Activated T-helper 2 cell treated with anti-CD3 and anti-CD28 coated beads, Interferon-gamma antibody, Interleukin-2, Interleukin-4, amounts not matched to agents 10 μg/mL and 5 μg/mL and 100 μg/mL, durations not matched to agents 14 hours and 24 hours and 36 hours (primary cell): ENCODE measurements at places on chromosomes 1 and 21.

- H3K27me3 ChIP-seq: peaks cover 42% of the 10 kb centered on the region
- H3K4me3 ChIP-seq: no peak overlapping the region
- no peak overlapping the region for H3K27ac ChIP-seq
- H3K36me3 ChIP-seq: no peaks in the 10 kb centered on the region
- H3K4me1 ChIP-seq: peaks cover 32% of the 10 kb centered on the region
Observed at GRCh38 chr1:154869351-154870114, 548 bp downstream of the KCNN3 start.

GRCh38 chr1:25958465-25958864, 39.4 kb downstream of the PAFAH2 start:
- H3K4me1 ChIP-seq: peaks cover 5% of the 10 kb centered on the region
- no peak overlapping the region for H3K27ac ChIP-seq
- no peaks in the 10 kb centered on the region for H3K27me3 ChIP-seq
- H3K4me3 ChIP-seq: no peak overlapping the region

DNA sequence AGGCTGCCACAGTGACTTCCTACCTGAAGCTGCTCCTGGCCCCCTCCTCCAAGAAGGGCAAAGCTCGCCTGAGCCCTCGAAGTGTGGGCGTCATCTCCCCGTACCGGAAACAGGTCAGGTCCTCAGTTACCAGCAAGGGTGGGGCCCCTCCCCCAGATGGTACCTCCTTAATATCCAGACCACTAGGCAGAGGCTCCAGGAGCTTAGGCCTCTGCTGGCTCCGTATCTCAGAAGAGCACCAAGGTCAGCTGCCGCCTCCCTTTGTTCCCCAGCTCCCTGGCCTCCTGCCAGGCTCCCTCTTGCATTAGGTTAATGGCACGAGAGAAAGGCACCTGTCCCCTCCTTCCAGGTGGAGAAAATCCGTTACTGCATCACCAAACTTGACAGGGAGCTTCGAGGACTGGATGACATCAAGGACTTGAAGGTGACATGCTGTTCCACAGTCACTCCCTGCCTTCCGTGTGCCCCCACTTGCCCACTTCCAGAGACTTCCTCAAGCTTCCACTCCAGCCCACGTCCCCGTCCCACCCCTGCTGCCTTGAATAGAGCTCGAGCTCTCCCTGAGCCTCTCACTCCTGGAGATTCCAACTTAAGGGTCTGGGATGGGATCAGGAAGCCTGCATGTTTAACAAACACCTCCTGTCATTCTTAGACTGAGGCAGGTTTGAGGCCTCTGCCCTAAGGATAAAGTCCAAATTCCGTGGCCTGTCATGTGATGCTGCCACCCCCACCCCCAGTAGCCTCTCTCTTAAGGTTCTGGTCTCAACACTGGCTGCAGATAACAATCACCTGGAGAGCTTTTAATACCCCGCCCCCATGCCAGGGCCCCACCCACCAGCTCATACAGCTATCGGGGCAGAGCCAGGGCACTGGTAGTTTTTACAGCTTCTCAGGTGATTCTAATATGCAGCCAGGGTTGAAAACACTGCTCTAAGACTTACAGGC, 8.3 kb downstream of the RHOC start:
- peaks cover 58% of the 10 kb centered on the region for H3K36me3 ChIP-seq
- no peak overlapping the region for H3K4me3 ChIP-seq
- H3K27me3 ChIP-seq: no peaks in the 10 kb centered on the region

DNA sequence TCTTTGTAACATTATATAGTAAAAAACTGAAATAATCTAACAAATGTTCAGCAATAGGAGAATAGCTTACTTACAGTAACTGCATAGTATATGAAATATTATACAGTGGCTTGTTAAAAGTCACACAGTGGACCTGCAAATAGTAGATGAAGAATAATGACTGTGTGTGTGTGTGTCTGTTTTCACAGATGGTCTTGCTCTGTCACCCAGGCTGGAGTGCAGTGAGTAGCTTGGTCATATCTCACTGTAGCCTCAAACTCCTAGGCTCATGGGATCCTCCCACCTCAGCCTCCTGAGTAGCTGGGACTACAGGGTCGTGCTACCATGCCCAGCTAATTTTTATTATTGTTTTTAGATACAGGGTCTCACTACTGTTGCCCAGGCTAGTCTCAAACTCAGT, 67.3 kb upstream of the KIAA1614 start:
- peaks cover 4% of the 10 kb centered on the region for H3K4me1 ChIP-seq
- H3K27ac ChIP-seq: no peak overlapping the region
- no peak overlapping the region for H3K4me3 ChIP-seq
- DNase-seq: no peak

GRCh38 chr21:34221331-34222030, 142.3 kb upstream of the KCNE2 start:
- no peaks in the 10 kb centered on the region for H3K27me3 ChIP-seq
- no peak overlapping the region for H3K27ac ChIP-seq
- DNase-seq: no peak
- H3K4me3 ChIP-seq: no peak overlapping the region
- no peaks in the 10 kb centered on the region for H3K36me3 ChIP-seq

GRCh38 chr1:228293816-228294500, 86.1 kb downstream of the OBSCN start:
- H3K36me3 ChIP-seq: peaks cover 13% of the 10 kb centered on the region
- no peak overlapping the region for H3K4me3 ChIP-seq
- H3K4me1 ChIP-seq: no peaks in the 10 kb centered on the region
- no peaks in the 10 kb centered on the region for H3K27me3 ChIP-seq
- no peak overlapping the region for H3K27ac ChIP-seq

DNA sequence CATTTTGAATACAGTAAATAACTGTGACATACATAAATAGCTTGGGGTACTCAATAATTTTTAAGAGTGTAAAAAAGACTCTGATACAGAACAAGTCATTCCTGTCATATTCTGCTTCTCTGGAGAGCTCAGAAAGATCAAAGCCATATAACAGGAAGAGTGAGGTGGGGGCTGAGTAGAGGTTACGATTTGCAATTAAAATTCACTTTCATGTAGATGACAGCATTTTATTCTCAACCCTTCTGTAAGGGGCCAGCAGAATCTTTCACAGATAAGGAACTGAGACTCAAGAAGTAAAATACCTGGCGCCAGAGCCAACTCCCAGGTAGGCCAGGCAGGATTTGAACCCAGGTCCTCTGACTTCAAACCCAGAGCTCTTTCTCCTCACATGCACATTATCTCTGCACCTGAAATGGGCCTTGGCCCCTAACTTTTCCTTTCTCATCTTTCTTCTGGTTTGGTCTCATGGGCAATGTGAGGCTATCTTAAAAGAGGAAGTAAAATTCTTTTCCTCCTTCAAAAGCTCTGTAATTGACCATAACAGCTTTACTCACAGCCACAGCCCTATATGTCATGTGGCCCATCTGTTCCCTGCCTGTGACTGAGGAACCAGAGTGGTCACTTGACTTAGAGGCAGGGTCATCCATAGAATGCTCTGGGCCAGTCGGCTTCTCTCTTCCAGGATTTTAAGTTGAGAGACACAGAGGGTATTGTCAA, 80.9 kb upstream of the SYT6 start:
- H3K27ac ChIP-seq: no peak overlapping the region
- H3K4me3 ChIP-seq: no peak overlapping the region

DNA sequence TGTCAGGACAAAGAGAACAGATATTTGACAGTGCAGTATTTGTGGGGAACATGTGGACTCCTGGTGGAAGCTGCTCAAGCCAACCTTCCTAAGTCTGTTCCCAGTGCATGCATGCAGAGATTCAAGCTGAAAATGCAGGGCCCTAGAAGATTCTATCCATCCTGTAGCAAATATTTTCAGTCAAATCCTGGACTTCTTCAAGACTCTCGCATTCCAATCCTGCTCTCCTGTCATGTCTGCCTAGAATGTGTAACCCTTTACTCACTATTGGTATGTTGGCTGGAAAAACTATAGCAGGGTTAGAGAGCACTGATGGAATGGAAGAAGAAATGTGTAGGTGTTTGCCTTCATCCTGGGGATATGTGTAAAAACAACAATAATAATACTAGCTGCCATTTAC, 385.6 kb upstream of the PKN2 start:
- H3K27ac ChIP-seq: no peak overlapping the region

DNA sequence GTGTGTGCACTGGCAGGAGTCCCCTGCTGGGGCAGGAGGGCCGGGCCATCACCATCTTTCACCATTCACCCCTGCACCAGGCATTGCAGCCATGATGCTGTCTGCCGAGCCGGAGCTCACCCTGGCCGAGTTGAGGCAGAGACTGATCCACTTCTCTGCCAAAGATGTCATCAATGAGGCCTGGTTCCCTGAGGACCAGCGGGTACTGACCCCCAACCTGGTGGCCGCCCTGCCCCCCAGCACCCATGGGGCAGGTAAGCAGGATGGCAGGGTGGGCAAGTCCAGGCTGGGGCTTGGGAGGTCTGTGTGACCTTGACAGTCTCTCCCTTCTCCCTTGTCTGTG, 18.6 kb downstream of the PCSK9 start:
- H3K4me1 ChIP-seq: peaks cover 11% of the 10 kb centered on the region
- H3K4me3 ChIP-seq: no peak overlapping the region
- H3K27ac ChIP-seq: no peak overlapping the region
- H3K27me3 ChIP-seq: no peaks in the 10 kb centered on the region

DNA sequence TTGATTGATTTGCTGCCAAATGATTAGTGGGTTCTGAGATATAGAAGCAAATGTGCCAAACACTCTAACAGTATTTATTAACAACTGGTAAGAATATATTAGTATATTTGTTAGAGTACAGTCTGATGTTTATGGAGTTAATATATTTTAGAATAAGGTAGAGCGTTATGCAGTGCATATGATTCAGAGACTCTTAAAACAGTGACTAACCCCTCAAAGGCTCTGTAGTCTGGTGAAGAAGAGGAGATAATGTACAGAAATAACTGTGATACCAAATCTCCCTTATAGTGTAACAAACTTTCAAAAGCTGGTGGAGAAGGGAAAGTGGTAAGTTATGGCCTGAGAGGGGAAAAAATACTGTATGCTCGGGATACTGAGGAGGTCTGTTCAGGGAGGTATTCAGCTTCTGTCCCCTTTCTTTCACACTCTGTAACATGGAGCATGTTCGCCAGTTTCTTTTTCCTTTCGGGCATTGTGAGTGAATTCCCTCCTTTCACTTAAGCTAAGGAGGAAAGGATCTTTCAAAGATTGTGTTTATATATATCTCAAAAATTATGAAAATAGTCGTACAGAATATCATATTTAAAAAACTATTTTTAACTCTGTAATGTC, 121.2 kb downstream of the ADGRL2 start:
- H3K36me3 ChIP-seq: no peaks in the 10 kb centered on the region
- H3K27ac ChIP-seq: no peak overlapping the region
- DNase-seq: no peak
- H3K4me1 ChIP-seq: no peaks in the 10 kb centered on the region

- H3K4me3 ChIP-seq: no peak overlapping the region
- peaks cover 41% of the 10 kb centered on the region for H3K36me3 ChIP-seq
- DNase-seq: no peak
Observed at GRCh38 chr21:25967181-25967900, 203.2 kb downstream of the APP start.

DNA sequence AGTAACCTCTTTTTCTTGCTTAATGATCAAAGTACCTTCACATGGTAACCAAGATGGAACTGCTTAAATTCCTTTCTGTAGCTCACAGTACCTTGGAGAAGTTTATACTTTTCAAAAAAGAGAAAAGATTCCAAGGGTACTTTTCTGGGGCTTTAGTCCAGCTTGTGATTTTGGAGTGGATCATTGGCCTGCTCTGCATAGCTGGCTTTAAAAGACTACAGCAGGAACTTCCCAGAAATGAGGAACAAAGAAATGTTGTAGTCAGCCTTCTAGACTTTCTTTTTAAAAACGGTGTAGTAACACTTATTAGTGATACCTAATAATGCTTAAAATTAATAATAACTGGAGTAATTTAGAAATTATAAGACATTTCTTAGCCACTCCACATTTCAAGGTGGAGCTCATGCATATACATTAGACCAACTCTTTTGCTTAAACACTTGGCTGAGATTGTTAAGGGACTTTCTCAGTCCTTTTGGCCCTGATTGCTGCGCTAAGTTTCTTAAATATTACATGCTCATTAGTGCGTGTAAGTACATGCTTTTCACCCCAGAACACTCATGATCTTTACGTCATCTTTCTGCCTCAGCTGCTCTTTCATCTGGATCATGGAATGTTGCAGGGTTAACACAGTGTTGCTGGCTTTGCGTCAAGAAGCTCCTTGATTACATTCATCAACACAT, 57.3 kb downstream of the SDCCAG8 start:
- peaks cover 19% of the 10 kb centered on the region for H3K36me3 ChIP-seq
- DNase-seq: no peak
- peaks cover 4% of the 10 kb centered on the region for H3K4me1 ChIP-seq
- no peak overlapping the region for H3K27ac ChIP-seq
- H3K27me3 ChIP-seq: no peaks in the 10 kb centered on the region

DNA sequence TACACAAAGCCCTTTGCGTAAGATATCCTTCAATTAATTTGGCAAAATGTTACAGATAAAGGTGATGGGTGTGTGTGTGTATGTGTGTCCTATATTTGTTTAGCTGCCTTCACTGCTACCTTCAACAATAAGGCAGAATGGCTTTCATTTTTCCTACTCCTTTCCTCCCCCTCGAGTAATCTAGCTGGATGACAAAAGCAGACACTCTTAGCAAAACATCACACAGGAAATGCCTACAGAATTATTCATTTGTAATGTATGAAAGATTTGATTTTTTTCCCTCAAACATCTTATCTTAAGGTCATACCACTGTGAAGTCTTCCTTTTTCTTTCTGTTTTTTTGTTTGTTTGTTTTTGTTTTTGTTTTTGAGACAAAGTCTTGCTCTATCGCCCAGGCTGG, 10.6 kb downstream of the PTPN22 start:
- H3K4me1 ChIP-seq: peaks cover 45% of the 10 kb centered on the region
- DNase-seq: no peak
- peaks cover 80% of the 10 kb centered on the region for H3K36me3 ChIP-seq
- H3K27ac ChIP-seq: peak overlapping the region; percentile 69
- H3K27me3 ChIP-seq: no peaks in the 10 kb centered on the region
- no peak overlapping the region for H3K4me3 ChIP-seq

DNA sequence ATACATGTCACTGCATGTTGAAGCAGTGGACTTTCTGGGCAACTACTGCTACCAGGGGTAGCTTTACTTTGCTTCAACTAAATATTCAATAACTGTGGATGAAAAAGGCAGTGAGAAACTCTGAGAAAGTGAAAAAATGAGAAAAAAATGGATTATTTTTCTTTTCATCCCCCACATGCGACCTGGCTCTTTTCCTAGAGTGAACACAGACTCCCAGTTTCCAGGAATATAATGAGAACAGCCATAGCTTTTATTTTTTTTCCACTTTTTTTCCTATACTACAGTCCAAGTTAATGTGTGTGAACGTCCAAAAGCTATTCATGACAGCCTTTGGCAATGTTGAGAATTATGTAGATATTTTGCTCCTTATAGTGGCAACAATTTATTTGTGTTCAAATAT, 230.4 kb downstream of the DNM3 start:
- no peak for DNase-seq
- H3K27ac ChIP-seq: no peak overlapping the region
- H3K4me1 ChIP-seq: no peaks in the 10 kb centered on the region
- no peaks in the 10 kb centered on the region for H3K36me3 ChIP-seq
- H3K4me3 ChIP-seq: no peak overlapping the region

DNA sequence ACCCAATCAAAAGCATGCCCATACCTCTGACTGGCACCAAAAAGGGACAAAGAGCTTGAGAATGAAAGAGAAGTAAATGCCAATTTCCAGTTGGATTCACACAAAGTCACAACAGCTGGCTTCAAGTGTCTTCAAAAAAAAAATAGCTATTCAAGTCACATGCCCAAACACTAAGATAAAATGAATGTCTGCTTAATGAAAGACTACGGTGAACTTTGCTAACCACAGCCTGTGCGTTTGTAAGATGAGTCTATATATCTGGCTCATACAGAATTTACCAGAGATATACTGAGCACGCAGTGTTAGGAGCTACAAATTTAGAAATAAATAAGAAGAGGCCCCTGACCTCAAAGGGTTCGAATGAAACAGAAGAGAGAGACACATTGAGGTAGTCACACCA, 73.2 kb downstream of the DAB1 start:
- no peaks in the 10 kb centered on the region for H3K4me1 ChIP-seq
- H3K27ac ChIP-seq: no peak overlapping the region
- DNase-seq: no peak
- no peaks in the 10 kb centered on the region for H3K36me3 ChIP-seq
- no peak overlapping the region for H3K4me3 ChIP-seq
